ENCODE measurements at places on chromosomes 1 and 21.
A peak's percentile ranks its signal among the peaks of the same experiment; 100 is the strongest.

- DNase-seq: no peak
Measured at GRCh38 chr21:41501919-41502318, 6.0 kb downstream of the TMPRSS2 start.

DNA sequence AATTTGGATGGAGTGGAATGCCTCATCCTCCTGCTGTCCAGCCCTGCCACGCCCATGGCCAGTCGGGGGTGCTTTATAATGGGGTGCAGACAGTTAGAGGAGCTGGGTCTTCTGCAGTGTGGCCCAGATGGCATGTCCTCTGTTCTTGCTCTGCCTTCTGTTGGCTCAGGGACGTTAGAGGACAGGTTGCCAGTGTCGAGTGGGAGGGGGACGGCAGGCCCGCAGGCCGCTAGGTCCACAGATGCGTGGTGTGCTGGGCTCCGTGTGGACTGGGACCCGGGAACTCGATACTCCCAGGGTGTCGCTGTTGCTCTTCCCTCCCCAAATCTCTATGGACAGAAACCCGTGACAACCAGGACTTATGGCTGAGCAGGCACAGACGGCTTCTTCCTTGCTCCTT lies 33.3 kb downstream of the SIM2 start:
- no peak for DNase-seq

DNA sequence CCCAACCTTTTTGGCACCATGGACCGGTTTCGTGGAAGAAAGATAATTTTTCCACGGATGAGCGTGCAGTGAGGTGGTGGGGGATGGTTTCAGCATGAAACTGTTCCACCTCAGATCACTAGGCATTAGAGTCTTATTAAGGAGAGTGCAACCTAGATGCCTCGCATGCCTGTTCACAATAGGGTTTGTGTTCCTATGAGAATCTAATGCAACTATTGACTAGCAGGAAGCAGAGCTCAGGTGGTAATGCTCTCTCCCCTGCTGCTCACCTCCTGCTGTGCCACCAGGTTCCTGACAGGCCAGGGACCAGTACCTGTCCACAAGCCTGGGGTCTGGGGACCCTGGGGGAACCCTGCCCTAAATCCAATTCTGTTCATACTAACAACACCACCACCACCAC lies 377.8 kb downstream of the OLFM3 start:
- DNase-seq: no peak

GRCh38 chr1:248817065-248817464 lies 8.7 kb downstream of the SH3BP5L start:
- no peak for DNase-seq

DNA sequence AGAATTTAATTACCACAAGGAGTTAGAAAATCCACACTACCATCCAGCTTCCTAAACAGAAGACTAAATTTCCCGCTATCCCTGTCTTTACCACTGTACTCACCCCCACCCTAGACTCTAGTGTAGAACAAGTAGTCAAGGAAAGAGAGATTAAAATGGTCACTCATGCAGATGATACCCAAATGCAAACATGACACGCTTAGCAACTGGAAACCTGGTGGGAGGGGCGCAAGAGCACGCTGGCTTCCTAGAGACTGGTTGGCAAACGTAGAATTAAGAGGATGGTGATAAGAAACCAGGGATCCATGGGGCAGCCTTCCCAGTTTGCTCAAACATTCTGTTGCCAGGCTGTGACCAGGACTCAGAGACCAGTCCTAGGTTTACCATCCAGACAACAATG lies 9.9 kb upstream of the LDLRAD1 start:
- DNase-seq: peak; percentile 38

GRCh38 chr1:75079538-75080290 lies 54.5 kb upstream of the LHX8 start:
- DNase-seq: peak; percentile 65

All from NCI-H1417 (cell line).